AG10803 (cell line): ENCODE measurements at places on chromosomes 7 and 10.

DNA sequence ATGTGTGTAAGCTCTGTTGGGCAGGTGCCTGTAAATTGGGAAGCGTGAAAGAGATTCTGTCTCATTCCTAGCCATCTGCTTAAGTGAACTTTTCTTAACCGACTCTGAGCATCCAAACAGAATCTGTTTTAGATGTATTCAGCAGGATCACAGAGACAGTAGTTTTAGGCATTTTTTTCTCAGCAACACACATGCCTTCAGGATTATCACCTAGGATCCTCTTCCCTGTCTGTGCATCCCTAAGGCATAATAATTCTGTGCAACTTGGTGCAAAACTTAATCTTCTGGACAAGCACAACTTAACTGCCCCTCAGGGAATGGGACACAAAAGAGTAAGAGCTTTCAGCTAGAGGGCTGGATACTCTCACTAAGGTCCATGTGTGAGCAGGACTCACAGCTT is 284.8 kb downstream of the C7orf25 start:
- DNase-seq: no peak

DNA sequence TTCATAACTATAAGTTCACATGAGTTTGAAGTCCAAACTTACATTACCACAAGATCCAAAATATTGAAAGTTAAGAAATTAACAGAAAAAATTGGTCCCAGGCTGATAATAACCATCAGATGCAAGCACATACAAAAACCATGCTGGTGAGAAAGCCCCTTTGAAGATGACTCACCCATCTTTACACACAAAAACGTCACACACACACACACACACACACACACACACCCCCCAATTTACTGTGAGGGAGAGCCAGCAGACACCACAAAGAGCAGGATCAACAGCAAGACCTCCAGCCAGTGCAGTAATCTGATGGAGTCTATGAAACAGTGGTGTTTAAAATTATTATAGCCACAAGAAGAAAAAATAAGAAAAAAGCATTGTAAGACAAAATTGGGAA is 50.1 kb upstream of the DRGX start:
- peak; percentile 44 for DNase-seq

DNA sequence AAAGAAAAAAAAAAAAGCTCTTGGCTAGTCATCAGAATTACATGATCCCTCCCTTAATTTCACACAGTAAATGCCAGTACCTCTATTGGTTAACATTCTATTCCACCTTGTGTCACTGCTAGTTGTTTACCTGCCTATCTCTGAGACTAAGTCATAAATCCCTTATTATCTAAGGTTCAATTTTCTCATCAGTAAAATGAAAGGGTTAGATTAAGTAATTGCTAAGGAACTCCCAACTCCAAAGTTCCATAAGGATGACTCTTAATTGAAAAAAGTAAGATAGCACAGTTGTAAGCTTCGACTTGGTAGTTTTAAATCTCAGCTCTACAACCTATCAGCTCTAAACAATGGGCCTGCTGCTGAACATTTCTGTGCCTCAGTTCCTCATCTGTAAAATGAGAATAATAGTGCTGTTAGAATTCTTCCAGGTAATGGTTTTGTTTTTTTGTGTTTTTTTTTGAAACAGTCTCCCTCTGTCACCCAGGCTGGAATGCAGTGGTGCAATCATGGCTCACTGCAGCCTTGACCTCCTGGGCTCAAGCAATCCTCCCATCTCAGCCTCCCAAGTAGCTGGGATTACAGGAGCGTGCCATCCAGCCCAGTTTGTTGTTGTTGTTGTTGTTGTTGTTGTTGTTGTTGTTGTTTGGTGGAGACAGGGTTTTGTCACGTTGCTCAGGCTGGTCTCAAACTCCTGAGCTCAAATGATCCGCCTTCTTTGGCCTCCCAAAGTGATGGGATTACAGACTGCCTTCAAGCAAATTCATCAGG is 35.6 kb downstream of the SRPK2 start:
- DNase-seq: no peak

- DNase-seq: no peak
Observed at GRCh38 chr10:131207176-131207575, 104.3 kb downstream of the TCERG1L start.

DNA sequence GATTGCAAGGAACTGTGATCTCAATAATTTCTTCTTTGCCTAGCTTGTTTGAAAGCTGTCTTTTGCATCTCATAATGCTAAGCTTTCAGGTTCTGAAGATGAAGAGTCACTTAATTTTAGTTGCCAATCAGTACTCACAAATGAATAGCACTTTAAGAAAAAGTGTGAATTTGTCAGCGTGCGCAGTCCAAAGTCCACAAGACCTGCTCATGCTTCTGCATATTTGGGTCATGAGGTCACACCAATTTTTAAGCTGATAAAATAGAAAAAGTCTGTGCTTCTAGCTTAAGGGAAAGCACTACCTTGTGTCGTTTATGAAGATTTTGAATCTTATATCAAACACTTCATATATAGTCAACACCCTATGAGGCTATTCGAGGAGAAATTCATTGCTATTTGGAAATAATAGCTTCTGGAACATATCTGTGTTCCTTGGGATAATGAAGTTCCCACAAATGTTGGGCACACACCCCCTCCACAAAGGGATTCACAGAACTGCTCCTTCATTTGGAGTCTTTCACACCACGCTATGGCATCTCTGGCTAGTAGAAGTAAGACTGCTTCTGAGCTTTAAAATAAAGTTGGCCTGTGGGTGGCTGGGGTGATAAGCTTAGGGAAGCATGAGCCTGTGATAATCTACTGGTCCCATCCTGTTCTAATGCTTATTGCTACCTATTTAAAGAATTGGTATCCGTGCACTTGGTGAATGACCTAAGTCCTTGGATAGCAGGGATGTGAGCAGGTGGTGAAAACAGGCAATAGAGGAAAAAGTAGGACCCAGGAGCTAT is 33.3 kb downstream of the A1CF start:
- DNase-seq: no peak

DNA sequence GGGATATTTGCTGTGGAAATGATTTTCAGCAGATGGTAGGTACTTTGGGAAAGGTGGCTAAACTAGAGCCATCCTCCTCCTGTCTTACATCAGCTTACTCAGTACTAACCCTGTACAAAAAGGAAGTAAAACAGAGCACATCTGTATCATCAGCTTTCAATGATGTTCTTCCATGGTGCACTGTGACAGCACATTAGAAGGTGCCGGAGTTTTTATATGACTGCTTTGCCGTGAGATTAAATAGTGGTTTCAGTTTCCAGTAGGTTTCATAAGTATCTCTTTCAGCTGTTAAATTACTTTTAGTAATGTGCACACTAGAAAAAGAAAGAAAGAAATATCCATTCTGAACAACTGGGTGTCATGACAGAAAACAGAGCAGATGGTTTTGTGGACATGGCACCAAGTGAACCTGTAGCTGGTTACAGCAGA is 86.5 kb downstream of the ARID5B start:
- no peak for DNase-seq

GRCh38 chr7:150390205-150390604 is 11.1 kb downstream of the ZNF775 start:
- no peak for DNase-seq

DNA sequence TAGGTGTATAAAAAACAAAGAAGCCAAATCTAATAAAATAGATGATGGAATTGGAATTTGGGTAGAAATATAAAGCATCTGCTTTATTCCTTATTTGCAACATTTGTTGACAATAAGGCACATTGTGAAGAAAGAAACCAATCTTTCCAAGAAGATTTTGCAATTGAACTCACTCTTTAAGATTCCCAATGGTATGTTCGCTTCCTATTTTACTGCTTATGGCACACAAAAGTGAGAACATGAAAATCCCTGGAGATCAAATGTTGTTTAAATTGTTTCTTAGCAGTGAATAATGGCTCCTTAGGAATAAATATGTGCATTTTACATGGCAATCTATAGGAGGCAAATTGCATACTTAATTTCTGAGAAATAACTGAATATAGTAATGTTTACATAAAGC is 84.5 kb downstream of the ADAM22 start:
- no peak for DNase-seq

- peak; percentile 63 for DNase-seq
Observed at GRCh38 chr7:86939197-86939814, 120.1 kb downstream of the ELAPOR2 start.

GRCh38 chr7:134941185-134941900 is 45.0 kb upstream of the AGBL3 start:
- DNase-seq: peak; percentile 95

GRCh38 chr10:98266647-98267046 is 1.3 kb downstream of the LOXL4 start:
- no peak for DNase-seq

GRCh38 chr7:52794621-52795020 is 240.8 kb upstream of the POM121L12 start:
- no peak for DNase-seq

- DNase-seq: no peak
Observed at GRCh38 chr7:12570534-12571461, at the start of gene SCIN. TSS of gene SCIN (plus strand) at chr7:12570720. CDS start at chr7:12570787, 67 bp downstream.

- peak; percentile 48 for DNase-seq
Observed at GRCh38 chr7:129958643-129959470, 6.1 kb upstream of the UBE2H start.

- DNase-seq: no peak
Observed at GRCh38 chr7:139033346-139034114, 2.3 kb downstream of the ZC3HAV1L start.

GRCh38 chr7:25894002-25894901 is 257.7 kb upstream of the NFE2L3 start:
- DNase-seq: peak; percentile 1

GRCh38 chr10:61272781-61273180 is 180.4 kb downstream of the TMEM26 start:
- DNase-seq: no peak

DNA sequence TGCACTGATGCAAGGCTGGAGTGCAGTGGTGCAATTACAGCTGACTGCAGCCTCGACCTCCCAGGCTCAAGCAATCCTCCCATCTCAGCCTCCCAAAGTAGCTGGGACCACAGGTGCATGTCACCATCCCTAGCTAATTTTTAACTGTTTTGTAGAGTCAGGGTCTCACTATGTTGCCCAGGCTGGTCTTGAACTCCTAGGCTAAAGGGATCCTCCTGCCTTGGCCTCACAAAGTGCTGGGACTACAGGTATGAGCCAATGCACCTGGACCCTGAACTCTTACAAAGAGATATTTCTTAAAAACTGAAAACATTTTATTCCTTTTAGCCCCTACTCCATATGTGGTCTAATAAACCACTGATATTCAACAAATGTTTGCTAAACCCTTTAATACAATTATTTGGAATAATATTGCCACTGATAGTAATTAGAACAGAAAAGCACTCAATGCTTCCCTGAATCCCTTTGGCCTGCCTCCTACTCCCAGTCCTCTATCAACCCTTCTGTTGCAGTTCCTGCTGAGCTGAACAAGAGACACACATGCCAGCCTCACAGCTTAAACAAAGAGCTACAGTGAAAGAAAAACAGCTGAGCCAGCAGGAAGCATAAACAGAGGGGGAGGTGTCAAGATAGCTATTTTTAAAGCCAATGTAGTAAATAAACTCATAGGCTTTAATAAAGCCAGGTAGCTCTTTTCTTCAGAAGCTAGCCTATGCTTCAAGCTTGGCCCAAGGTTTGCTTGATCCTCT is 7.0 kb upstream of the GNAI1 start:
- no peak for DNase-seq

- DNase-seq: no peak
Observed at GRCh38 chr10:59346321-59346720, 16.0 kb downstream of the FAM13C start.

DNA sequence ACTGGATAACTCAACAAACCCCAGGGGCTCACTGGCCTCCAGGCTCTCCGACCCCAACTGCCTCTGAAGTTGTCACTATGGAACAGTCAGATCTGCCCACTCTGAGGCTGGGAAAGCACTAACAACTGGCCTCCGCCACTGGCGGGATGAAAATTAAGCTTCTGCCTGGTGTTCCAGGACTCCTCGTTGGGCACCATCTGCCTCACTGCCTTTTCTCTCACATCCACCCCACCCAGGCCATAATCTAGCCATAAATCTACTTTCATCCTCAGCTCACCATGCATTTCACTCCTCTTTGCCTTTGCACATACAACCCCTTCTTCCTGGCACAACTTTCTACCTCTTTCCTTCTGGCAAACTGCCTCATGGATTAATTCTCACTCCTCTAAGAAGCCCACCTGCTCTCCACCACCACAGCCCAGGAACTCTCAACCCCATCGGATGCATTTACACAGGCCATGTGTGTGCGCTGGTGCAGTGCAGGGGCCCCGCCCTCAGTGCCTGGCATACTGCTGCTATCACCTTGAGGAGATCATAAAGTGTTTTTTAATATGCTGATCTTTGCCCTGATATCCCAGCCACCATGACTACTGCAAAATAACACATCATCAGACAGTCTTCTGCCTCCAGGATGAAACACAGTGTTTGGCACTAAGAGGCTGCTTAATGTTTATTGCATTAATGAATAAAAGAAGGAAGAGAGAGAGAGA is 4.0 kb downstream of the CDHR1 start:
- DNase-seq: no peak

- no peak for DNase-seq
Observed at GRCh38 chr10:86804805-86805204, 48.4 kb downstream of the BMPR1A start.
